ENCODE measurements at places on chromosomes 4 and X.

- DNase-seq, result no peak
Observed at GRCh38 chr4:172514011-172514410, 654.6 kb upstream of the GALNT7 start.

GRCh38 chrX:50719614-50720013 is 94.4 kb downstream of the SHROOM4 start:
- DNase-seq, result no peak

GRCh38 chr4:54228056-54228527 is 1.0 kb upstream of the PDGFRA start:
- DNase-seq, result peak; percentile 48

DNA sequence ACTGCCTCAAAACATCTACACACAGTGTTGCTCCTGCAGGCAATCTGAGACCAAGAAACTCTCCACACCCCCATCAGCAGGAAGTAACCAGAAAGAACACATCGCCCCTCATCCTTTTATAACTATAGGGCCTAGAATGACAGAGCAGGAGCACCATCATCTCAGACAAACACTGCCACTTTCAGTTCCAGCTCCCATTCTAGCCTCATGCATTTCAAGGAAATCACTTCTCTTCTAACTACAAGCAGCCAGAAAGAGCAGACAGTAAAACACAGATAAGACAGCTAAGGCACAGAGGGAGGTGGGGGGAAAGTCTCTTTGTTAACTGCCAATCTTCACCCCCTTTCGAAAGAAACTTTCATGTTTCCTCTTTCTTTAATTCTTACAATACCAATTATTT is 102.6 kb upstream of the TENT5D start:
- DNase-seq, result no peak

DNA sequence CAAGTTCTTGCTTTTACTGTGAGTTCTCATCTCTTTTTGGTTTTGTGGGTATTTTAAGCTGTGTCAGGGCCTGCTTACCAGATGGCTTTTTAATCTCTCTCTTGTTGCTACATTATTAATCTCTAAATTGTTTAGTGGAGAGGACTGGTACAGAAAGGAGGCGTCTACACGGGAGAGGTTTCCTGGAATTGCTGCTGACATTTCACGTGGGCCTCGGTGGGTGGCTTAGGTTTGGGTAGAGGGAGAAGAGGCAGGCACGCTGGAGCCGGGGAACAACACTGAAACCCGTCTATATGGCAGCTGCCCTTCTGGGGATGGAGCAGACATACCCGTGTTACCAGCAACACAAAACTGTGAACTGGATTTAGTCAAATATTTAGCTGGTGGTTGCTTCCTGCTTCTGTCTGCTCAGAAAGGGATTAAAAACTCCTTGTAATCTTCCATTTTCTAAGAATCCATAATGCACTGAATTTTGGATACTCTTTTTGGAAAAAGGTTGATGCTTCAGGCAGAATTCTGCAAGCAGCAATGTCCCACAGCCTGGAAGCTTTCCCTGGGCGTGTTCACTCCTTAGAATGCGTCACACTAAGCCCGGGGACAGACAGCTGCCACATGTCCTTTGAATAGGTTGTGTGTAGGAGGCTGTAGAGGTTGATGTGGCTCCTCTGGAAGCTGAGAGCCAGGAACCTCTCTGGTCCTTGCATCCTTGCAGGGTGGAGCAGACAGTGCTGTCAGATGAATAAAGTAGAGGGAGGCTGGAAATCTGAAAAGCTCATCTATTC is 199.8 kb upstream of the GATB start:
- DNase-seq, result no peak

DNA sequence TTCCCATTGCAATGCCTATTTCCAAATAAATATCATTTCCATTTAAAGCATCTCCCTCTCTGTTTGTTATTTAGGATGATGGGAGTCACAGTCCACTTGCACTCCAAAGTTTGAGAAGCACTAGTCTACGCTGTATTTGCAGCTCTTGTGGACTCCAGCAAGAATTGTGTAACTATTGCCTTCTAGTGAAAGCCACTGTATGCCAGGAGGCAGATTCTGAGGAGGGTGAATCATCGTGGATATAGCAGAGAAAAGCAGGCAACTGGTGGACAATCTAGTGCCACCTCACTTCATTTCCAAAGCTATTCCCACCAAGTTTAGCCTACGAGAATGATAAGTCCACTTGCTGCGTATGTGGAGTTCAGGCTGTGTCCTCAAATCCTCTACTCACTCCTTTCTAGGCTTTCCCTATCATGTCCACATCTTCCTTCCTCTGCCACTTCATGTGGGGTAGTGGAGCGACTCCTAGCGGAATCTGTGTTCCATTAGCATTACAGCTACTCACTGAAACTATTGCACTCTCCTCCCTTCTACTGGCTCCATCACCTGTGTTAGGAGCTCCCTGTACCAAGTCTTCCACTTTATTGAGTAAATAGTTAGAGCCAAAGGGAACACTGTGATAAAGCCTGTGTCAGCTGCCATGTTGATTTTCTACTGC is 501.8 kb upstream of the GALNT7 start:
- DNase-seq, result no peak

GRCh38 chrX:136754651-136755050 is 26.1 kb downstream of the ARHGEF6 start:
- no peak for DNase-seq

DNA sequence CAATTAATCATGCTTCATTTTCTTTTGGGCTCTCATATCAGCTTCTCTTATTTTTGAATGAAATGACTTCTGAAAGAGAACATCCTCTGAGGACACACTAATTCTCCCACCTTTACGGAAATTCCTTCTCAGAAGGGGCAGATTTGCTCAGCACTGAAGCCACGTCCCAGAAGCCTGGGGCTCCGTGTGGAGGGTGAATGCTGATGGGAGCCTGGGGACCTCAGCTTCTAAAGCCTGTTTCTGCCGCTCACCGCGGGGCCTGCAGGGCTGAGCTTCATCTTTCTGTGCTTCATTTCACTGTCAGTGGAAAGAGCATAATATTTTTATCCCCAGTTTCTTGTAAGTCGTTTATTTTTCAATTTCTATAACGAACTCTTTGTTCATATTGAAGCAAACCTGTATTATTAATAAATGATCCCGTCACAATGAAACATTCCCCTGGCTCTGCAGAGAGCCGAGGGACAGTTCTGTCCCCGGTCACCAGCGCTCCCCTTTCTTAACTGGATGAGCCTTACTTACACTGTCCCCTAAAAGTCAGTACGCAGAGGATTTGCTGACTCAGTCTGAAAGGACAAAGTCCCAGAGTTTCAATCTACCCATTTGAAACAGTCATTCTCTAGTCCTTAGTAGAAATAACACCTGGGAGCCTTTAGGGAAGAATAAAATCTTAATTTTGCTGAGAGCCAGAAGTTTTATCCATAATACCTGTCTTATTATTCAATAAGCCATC is 364.6 kb upstream of the FAT1 start:
- DNase-seq, result no peak

DNA sequence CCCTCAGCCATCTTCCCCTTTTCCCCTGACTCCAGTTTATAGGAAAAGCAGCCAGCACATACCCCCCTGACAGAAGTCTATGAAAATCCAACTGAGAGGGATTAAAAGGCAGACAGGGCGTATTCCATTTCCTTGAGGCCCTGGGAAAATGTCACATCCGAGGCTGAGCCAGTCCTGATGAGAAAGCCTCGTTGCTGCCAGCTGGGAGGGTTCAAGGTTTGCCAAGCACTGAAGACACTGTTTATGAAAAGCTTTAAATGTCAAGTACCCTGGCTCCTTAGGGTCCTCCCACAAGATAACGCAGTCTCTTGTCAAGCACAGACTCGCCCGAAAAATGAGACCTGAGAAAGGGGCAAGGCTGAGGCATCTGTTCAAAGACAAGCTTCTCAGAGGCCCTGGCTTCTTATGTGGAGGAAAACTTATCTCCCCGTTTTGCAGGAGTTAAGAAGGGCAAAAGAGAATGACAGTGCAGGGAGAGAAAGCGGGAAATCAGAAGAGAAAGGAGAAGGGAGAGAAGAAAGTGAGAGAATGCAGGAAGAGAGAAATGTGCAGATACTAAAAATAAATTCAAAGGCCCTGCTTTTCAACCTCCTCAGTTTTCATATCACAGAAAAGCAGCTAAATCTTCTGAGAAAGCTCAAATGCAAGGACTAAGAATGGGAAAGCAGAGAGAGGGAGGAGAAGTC is 44.7 kb downstream of the SCD5 start:
- DNase-seq, result no peak

DNA sequence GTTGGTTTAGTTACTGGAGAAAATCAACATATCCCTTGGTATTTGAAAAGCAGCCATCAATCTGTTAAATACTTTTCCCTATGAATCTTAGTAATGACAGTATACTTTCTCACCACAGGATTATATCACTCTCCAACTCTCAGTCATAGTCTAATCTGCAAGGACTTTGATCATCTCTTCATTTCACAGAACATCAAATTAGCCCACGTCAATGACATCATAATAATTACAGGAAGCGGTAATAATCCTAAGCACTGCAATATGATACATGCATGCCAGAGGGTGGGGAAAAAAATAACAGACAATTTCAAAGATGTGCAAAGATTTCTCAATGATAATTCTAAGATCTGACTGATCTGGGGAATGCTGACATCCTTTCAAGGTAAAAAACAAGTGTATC is 404.1 kb downstream of the GPM6A start:
- DNase-seq, result no peak

- DNase-seq, result peak; percentile 70
Observed at GRCh38 chr4:108651014-108651791, 804 bp downstream of the OSTC start.

DNA sequence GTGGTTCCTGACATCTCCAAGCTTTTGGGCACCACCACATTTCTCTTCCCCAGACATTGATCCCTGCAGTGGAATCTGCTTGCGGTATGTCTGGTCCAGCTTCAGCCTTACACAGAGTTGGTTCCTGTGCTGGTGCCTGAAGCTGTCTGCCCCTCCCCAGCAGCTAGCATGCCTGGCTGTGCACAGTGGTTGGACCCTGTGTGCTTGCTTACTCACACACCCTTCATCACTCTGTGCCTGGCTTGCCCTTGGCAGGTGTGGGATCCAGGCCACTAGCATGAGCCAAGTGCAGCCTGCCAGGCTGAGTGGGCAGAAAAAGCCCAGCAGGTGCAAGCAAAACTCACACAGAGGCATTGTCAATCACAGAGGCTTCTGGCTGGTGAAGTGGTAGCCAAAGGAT is 473.8 kb downstream of the ACTRT1 start:
- no peak for DNase-seq

GRCh38 chr4:14046642-14047041 is 419.1 kb upstream of the BOD1L1 start:
- DNase-seq, result no peak

DNA sequence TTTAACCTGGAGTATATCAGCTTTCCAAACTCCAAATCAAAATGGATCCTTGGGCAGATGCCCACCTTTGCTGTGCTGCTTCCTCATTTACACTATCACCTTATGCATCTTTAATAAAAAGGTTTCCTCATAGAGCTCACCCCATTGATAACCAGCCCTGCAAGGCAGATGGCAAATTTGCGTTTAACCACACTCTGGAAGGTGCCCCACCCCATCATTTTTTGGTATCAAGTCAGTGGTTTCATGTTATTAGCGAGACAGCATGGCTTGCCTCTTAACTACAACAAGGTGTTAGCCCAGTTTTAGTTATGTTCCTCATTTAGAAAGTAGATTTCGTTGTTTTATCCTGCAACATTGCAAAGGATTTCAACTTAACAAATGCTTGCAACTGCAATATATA is 214.0 kb upstream of the WDFY3 start:
- no peak for DNase-seq

- peak; percentile 21 for DNase-seq
Observed at GRCh38 chrX:31126205-31126604, 54.4 kb upstream of the FTHL17 start.

DNA sequence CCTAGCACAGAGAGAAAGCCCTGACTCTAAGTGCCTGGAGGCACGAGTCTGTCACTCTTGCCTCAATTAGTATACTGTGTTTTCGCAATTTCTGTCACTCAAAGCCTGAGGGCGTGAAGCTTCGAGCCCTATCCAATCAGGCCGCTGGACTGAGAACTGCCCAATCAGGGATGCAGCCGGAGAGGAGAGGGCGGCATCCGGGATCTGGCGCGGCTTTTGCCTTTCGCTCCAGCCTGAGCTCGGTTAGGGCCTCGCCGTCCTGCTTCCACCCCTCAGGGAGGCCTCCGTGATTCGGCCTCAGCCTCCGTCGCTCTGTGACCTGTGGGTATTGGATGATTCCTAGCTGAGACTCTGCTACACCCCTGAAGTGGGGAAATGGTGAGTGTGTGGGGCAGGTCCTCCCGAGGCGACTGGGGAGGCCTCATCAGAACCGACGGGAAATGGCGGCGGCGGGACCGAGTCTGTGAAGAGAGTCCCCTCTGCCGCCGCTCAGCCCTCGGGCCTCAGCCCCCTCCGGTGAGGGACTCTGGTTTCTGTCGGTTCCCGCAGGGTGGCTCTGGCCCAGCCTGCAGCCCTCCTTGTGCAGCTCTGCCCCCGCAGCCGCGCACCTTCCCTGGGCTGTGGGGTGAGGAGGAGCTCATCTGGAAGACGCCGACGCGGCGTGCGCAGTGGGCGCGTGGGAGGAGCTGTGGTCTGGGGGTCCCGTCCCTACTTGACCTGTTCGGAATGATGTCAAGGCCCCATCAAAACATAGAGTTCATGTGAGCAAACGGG is 48.5 kb downstream of the ZNF141 start:
- no peak for DNase-seq

DNA sequence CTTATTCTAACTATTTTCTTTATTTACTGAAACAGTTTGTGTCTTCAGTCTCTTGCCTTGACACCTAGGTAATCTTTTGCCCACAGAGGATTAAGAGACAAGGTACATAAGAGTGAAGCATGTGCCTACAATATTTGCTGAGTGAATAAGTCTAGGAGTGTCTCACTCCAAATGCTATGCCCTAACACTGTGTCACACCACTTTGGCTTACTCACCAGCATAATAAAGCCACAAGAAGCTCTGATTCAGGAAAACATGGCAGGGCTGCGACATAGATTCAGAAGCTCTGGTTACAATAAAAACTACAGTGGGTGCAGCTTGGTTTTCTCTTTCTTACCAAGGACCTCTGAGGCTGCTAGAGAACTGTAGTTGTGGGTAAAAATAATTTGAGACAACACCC is 127.1 kb downstream of the RBM46 start:
- DNase-seq, result no peak

GRCh38 chr4:43680421-43680820 is 768.2 kb downstream of the KCTD8 start:
- no peak for DNase-seq

DNA sequence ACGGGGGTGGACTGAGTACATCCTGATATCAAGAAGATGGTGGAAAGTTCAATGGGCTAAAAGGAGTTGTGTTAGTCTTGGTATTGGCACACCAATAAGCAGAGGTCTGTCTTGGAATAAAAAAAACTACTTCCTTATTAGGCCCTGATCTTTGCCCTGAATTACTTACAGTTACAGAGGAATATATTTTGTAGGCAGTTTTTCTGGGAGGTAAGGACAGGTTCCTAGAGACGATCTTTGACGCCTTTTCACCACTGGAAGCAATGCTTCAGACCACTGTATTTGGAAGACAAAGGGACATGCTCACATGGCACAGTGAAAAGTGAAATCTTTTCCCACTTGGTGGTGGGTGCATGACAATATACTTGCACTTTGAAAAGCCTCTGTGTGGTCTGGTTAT is 618 bp upstream of the XK start:
- no peak for DNase-seq

GRCh38 chr4:178063568-178063967 is 621.3 kb upstream of the AGA start:
- no peak for DNase-seq

GRCh38 chr4:129077326-129077725 is 16.0 kb downstream of the SCLT1 start:
- DNase-seq, result peak; percentile 46

Data from suppressor macrophage treated with lipopolysaccharide for 1 hour (primary cell).